Left ventricle myocardium superior (tissue), 1 donor: ENCODE measurements at places on chromosomes 13 and 19. TPM values are rescaled to one million over a fixed set of nuclear protein-coding genes. Genes with fewer than 3 reads are reported as not detected.

ZNF540 gene
- 8.8 TPM for total RNA-seq

ZNF610 gene
- total RNA-seq, result 3.3 TPM

SELENOV gene
- total RNA-seq, result not detected

ELSPBP1 gene
- not detected for total RNA-seq

VSTM2B gene
- total RNA-seq, result not detected

DNA sequence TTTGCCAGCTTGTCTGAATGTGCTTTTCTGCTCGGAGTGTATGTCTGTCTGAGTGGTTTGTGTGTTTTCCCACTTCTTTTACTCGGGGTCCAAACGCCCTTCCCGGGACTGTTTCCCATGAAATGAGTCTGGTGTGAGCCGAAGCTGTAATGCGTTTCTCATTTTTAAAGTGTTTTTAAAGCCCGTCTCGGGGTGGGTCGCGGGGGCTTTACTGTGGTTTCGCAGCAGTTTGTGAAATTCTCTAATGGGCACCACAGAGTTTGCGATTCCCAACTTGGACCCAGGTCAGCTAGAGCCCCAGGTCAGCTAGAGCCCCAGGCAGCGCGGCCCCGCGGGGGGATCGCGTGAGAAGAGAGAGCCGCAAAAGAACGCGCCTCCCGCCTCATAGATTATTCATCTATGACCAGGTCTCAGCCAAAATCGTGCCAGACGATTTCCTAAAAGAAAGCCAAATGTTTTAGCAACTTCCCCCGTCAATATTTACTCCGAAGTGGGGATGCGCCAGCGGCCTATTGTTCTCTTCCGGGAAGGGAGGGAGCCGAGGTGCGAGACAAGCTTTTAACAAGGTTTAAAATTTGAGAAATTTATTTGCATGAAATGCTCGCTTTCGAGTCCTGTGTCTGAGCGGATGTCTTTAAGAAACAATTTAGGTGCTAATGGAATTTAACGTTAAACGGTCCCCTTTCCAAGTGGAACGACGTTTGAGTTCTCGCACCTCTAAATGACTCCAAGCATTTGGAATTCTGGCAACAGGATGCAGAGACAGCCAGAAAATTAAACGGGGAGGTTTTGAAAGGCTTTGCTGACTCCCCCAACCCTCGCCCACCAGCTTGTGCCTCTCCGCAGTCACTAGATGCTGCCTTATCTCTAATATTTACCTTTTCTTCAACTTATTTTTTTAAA is 2.2 kb downstream of the ZIC2 start:
- no peak for DNase-seq

DNA sequence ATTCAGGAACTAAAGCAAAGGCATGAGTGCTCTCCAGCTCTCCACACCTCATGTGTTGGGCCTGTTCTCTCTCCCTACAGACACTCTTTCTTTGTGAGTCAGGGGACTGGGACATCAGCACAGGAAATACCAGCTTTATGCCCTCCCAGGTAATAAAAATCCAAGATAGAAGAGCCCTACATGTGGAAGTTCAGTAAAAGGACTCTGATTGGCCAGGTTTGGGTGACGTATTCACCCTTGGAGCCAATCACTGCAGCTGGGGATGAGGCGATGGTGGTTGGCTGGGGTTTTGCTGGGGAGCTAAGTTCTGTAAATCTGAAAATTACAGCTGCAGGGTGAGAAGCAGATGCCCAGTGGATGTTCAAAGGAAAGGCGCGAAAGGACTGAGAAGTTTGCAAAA is 32.5 kb downstream of the CCDC70 start:
- no peak for DNase-seq

- no peak for DNase-seq
These were observed 1.6 kb downstream of the REXO1 start for GRCh38 chr19:1846517-1847204.

- DNase-seq, result peak; percentile 33
These were observed 5.5 kb upstream of the CTXN1 start for GRCh38 chr19:7931221-7932061.
